ENCODE measurements at places on chromosomes 11 and 22.
A peak's percentile ranks its signal among the peaks of the same experiment; 100 is the strongest.

DNA sequence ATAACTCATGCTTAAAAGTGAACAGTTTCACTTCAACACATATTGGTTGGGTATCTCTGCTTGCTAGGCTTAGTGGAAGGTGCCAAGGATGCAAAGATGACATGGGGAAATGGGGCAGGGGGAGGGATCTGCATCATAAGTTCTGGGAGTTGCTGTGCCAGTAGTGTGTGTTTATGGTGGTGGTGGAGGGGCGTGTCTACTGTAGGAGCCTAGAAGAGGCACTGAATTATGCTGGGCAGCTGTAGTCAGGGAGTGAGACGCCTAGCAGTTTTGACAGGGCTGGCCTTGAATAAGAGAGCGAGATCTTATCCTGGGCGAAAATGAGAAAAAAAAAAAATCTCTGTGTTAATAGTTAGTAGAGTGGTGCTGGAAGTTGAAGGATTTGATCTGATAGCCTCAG is 3.0 kb downstream of the ELMOD1 start:
- no peak for DNase-seq

- DNase-seq: no peak
These were observed 17.5 kb downstream of the JAM3 start for GRCh38 chr11:134086376-134086775.

DNA sequence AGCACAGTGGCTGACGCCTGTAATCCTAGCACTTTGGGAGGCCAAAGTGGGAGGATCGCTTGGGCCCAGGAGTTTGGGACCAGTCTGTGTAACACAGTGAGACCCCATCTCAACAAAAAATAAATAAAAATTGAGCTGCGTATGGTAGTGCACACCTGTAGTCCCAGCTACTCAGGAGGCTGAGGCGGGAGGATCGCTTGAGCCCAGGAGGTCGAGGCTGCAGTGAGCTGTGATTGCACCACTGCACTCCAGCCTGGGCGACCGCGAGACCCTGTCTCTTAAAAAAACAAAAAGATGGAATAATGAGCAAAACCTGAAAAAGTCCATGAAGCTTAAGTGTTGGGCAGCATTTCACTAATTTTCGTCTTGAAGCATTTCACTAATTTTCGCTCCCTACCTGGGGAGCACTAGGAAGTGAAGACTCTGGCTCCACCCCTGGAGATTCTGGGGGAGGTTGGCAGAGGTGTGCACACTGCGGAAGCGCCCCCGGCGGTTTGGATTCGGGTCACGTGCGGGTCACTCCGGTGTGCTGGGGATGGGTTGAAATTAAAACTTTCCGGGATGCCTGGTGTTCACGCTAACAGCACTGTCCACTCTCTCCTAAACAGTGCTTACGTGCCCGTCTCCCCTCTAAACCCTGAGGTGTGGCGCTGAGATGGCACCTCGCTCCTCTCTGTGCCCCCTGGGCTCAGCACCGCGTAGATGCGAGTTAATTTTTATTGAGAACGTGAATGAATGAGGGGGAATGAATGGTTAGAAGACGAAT is 906 bp upstream of the NAA40 start:
- DNase-seq: no peak

DNA sequence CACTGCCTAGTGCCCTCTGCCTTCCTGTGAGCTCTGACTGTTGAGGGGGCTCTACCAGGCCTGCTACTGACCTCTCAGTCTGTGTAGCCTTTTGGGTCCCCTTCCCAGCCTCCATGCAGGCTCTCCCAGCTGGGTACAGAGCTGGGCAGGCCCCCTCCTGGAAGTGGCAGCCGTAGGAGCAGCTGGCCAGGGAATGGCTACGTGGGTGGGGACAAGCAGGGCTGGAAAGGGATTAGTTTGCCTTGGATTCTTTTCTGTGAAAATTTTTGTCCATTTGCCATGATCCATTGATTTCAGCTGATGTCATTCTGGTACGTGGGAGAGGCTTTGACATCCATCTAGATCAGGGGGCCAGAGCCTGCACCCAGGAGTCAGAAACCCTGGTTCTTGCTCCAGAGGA is 23.9 kb upstream of the NECTIN1 start:
- no peak for DNase-seq

DNA sequence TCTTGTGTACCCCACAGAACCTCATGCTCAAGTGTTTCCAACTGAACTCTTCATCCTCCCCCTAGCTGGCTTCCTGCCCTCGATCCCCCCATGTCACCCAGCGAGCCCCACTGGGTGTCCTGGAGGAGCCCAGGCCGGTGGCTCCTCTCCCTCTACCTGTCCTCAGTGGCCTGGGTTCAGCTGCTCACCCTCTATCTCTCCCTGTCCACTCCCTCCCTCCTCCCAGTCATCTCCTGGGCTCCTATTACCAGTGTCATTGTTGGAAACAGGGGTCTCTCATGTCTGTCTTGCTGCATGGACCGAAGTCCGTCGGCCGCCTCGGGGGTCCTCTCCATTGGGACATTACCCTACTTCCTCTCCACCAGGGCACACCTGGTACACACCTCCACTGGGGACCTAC is 12.9 kb upstream of the MPPED1 start:
- peak; percentile 6 for DNase-seq

DNA sequence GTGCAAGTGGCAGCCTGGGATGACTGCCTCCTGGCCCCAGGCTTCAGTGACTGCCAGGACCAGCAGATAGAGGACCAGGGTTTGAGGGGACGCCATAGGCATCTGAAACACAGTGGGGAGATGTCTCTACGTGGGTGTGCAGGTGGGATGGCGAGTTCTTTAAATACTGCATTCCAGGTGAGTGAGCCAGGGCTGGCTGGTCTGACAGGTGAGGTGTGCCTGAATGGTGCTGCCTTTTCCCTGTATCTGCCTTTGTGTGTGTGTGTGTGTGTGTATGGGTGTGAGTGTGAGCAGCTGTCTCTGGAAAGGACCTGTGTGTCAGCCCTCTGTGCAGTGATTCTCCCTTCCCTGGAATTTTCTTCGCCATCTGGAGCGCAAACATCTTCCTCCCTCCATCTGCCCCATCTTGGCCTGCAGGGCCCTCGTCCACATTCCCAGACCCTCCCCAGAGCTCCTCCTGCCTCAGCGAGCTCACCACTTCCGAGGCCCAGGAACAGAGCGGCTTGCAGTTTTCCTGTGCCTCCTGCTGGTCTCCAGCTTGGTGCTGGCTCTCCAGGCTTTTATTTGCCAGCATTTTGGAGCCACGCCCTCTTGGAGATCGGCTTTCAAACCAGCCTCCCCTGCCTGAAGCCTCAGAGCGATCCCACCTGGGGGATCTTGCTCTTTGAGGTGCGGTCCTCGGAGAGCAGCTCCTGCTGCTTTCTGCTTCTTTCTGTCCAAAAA is at the start of gene GPHA2:
TSS of gene GPHA2 (minus strand) at position 535 of the 723 bp plus-strand sequence. CDS start at position 102, 433 bp downstream.
- no peak for DNase-seq

DNA sequence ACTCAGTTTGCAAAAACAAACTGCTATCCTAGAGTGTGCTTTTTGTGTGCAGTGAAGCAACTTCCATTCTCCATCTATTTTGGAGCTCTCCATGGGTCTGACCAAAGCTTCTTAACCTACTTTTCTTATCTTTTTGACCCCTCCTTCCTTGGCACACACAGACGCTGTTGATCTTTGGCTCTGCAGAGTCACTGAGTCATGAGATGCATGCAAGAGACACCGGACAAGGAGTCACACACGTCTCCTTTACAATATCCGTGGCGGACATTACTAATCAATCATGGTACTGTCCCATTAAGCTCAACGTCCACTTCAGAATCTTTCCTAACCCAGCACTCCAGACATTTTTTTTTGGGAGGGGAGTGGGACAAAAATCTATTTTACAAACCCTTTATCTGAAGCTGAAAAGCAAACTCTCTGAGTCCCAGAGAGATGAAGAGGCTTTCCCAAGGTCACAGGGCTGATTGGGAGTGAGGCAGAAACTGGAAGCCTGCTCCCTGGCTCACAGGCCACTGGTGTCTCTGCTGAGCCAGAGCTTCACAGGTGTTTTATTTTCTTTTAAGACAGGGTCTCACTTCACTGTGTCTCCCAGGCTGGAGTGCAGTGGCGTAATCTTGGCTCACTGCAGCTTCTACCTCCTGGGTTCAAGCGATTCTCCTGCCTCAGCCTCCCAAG is 165.8 kb upstream of the SYT13 start:
- DNase-seq: no peak

DNA sequence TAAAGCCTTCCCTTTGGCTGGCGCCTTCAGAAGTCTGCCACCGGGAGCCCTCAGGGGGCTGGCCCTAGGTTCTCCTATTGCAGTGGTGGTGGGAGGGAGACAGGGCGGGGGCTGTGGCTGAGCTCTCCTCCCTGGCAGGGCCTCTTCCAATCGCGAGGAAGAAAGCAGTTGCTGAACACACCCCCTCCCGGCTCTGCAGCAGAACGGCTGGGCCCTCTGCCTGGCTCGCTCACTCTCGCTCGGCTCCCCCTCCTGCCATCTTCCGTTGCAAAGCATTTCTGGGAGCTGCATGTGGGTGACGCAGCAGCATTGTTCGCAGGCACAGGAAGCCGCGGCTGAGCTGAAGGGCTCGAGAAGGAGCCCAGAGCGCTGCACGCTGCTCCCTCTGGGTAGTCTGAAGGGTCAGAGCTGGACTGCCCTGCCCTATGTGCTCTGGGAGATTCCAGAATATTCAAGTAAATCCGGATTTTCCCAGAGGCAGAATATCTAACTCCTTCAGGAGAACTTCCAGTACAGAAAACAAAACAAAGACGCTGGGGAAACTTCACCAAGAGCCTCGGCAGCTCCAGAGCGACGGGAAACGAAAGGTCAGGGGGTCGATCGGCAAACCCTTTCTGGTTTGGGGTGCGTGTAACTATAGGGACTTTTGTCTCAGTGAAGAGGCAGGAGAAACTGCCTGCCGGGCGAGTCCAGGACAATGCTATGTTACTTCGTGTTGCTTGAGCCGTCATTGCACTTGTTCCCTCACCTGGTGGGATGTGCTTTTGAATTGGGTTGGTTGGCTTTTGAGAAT is 26.3 kb upstream of the GRK2 start:
- peak; percentile 97 for DNase-seq

GRCh38 chr11:116515664-116516184 is 257.1 kb downstream of the BUD13 start:
- DNase-seq: no peak

- DNase-seq: no peak
These were observed 37.9 kb downstream of the NECTIN1 start for GRCh38 chr11:119691020-119691666.

DNA sequence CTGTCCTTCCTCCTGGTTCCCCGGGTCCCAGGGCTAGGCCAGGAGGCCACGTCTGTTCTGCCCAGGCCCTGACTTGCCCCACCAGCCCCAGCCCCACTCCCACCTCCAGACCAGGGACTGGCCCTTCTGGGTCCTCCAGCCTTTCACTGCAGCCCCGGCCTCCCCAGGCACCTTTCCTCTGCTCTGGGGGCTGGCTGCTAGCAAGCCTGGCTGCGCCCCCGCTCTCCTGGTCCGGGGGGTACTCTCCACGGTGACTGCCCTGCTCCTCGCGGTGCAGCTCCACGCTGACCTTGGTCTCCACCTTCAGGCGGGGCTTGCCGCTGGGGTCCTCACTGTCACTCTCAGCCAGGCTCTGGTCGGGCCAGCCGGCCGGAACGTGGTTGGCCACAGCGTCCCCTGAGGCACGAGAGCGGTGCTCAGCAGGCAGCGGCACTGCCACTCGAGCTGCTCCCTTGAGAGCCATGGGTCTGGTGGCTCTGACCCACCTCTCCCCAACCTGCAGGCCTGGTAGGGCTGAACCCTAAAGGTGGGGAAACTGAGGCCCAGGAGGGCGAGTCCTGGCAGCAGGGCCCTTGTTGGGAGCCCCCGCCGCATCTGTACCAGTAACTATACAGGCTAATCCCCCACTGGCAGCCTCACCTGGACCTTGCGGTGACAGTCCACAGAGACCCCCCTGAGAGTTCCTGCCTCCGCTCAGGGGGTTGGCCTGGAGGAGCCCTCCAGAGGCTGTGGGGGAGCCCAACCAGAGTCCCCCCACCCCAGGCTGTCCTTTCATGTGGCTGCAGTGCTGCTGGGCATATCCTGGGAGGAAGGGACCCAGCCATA is 29.0 kb downstream of the TRMU start:
- DNase-seq: no peak

GRCh38 chr11:76885390-76886097 is 24.8 kb downstream of the ACER3 start:
- DNase-seq: no peak

All from posterior cingulate gyrus (tissue), 11 donors.